CD14-positive monocyte (primary cell): ENCODE measurements at places on chromosomes 5 and 9.

GRCh38 chr5:159727167-159727566 lies 189.1 kb upstream of the ADRA1B start:
- DNase-seq, result no peak

DNA sequence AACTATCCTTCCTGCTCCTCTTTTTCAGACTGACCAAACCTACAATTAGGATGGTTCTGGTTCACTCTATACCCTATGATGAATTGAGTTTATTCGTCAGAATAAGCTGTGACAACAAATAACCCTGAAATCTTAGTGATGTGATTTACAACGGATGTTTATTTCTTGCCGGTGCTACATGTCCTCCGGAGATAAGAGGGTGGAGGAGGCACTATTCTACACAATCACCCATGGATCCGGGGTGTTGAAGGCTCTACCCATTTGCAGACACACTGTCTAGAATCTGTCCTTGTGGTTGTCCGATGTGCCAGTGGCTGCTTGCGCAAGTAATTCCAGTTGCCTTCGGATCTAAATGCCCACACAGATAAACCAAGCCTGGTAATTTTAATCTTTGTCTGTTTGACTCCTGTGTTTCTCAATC lies 44.7 kb downstream of the CDC14B start:
- no peak for DNase-seq

DNA sequence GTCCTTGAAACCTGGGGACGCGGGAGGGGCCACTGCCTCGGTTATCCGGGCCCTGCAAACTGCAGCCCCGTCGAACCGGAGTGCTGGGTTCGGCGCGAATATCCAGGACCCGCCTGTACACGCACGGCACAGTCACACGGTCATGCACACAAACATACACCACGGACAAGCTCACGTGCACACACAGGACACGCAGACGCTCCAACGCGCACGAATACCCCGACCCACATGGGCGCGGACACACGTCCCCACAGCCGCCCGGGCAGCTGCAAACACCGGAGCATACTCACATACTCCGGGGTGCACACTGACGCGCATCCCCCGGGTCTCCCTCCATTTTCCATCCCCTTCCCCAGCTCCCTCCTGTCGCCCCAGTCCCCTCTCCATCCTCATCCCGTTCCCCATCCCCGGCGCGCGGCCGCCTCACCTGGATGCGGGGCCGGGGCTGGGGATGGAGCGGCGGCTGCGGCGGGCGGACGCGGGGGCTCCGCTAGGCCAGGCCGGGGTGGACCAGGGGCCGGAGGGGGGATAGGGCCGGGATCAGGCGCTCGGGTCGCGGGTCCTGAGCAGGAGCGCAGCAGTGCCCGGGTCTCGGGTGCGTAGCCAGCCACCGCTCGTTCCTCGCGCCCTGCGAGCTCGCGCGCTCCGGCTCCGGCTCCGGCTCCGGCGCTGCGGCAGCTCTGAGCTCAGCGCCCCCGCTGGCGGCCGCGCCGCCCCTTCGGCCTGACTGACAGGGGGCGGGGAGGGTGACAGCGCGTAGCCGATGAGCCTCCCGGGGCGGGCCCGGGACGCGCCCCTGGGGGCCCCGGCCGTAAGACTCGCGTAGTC lies at the start of the genes EIF4E1B and SNCB:
Gene EIF4E1B (plus strand): TSS at position 823 of the 828 bp plus-strand sequence. CDS start 12,113 bp downstream, outside the sequence.
Gene SNCB (minus strand): TSS at position 682 of the 828 bp plus-strand sequence. CDS start 880 bp downstream, outside the sequence.
- DNase-seq, result no peak

GRCh38 chr5:59264639-59265245 lies 628.8 kb downstream of the PDE4D start:
- no peak for DNase-seq

DNA sequence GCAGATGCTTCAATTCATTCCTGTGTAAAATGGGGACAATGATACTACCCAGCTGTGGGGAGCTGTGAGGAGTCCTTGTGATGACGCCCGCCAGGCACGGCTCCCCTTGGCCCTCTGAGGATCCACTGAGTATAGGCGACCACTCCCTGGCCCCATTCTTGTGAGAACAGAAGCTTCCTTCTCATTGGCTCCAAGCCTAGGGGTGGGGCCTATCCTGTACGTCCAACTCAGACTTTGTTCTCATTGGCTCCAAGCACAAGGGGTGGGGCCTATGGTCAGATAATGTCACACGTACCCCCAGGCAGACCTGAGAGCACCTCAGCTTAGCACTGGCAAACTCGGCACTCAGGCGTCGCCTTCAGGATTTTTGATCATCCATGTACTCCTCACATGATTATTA lies 232.9 kb upstream of the MVB12B start:
- no peak for DNase-seq

GRCh38 chr9:132857616-132858342 lies 20.3 kb downstream of the AK8 start:
- DNase-seq, result no peak

DNA sequence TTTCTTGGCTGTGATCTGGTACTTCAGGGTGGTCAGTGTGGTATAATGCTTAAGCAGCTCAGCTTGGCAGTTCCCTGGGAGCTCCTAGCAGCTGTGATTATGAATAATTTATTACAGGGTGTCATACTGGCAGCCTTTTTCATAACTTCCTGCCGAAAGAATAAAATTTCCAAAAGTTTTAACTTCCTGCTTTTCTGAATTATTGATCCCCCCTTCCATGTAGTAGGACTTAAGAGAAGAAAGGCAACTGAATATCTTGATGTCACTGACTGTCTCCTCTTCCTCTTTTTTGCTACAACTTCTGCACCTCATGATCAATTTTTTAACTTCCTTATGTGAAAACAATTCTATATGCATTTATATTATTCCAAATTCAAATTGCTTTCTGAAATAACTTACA lies 74.3 kb upstream of the SPEF2 start:
- peak; percentile 7 for DNase-seq

DNA sequence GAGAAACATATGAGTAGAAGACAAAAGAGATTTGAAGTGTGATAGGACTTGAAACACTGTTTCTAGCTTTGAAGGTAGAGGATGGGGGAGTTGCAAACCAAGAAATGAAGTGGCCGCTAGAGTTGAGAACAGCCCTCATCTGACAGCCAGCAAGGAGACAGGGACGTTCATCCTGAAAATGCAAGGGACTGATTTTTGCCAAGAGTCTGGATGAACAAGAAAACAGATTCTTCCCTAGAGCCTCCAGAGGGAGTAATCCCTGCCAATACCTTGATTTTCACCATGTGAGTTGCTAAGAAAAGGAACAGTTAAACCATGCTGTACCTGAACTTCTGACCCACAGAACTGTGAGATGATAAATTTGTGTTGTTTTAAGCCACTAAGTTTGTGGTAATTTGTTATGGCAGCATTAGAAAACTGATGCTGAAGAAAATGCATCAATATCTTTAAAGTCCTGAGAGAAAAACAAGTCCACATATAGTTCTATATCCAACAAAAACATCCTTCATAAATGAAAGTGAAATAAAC lies 154.0 kb upstream of the ADAMTSL1 start:
- no peak for DNase-seq

- no peak for DNase-seq
Observed at GRCh38 chr5:33679791-33680190, 212.0 kb downstream of the ADAMTS12 start.

- DNase-seq, result no peak
Observed at GRCh38 chr9:123513554-123513953, 157.6 kb downstream of the CRB2 start.

DNA sequence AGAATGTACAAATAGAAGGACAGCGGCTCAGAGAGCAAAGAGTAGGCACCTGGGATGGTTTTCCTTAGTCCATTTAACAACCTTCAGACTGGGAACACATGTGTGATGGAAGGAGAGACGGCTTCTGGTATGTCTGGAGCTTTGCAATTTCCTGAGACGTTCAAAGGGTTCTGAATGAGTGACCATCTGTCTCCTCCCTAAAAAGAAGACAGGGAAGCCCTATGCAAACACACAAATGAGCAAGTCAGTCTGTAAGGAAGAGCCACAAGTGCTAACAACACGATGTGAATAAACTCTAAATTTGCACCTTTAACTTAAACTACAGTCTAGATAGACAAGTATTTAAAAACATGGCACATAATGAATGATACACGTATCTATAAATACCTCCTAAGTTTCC lies 391.0 kb downstream of the ICE1 start:
- DNase-seq, result no peak

GRCh38 chr9:6959270-6960000 lies 201.7 kb downstream of the KDM4C start:
- DNase-seq, result no peak

DNA sequence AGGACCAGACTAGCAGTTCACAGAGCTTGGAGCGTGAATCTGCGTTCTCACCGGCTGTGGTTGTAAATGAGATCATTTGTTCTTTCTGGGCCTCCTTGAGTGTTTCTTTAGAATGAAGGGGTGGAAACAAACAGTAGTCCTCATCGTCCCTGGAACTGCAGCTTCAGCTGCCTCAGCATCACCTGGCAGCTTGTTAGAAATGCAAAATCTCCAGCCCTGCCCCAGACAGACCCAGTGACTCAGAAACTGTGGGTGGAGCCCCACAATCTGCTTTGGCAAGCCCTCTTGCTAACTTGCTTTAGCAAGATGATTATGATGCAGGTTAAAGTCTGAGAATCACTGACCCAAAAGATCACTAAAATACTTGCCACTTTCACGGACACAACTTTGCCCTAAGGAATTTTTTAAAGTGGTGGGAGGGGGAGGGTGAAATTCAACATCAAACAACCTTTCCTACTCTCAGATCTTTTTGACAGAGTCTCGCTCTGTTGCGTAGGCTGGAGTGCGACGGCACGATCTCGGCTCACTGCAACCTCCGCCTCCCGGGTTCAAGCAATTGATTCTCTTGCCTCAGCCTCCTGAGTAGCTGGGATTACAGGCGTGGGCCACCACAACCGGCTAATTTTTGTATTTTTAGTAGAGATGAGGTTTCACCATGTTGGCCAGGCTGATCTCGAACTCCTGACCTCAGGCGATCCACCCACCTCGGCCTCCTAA lies 86.0 kb downstream of the BRINP1 start:
- DNase-seq, result no peak

- DNase-seq, result no peak
Observed at GRCh38 chr5:150619359-150620230, 20.9 kb upstream of the SYNPO start.
